WTC11 (cell line): ENCODE measurements at places on chromosomes 4 and X.

GRCh38 chr4:139629436-139630125 is 36.0 kb upstream of the MGST2 start:
- no peak overlapping the region for H3K27ac ChIP-seq
- H3K36me3 ChIP-seq = no peaks in the 10 kb centered on the region
- H3K27me3 ChIP-seq = peaks cover 98% of the 10 kb centered on the region
- no peak for DNase-seq

DNA sequence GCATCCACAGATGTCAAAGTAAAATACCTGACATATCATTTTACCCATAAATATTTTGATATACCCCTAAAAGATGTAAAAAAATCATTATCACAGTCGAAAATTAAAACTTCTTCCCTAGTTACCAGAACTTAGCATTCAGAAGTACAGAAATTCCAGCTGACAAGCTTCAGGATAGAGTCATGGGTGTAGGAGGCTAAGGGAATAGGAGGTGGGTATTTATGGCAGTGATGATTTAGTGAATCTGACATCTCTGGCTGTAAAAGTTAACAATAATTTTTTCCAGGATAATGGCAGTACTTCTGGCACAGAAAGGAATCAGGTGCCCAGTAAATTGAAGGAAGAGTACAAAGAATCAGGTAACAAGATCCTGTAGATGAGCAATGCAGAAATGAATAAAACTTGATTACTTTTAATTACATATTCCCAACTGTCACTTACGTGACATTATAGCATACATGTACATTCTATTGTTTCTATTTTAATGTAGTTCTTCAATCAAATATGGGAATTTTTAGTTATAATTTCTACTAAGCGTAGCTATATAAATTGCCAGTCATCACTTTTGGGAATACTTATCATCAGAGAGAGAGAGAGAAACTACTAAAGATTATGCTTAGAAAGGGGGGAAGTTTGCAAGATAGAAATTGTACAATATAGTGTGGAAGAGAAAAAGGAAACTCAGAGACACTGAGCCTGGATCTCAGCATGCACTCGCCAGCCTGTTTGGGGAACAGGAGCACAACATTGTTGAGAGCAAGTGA is 143.4 kb downstream of the TMEM144 start:
- no peaks in the 10 kb centered on the region for H3K27me3 ChIP-seq
- H3K36me3 ChIP-seq = no peaks in the 10 kb centered on the region; the same call in 1 of the 2 replicates
- no peak overlapping the region for H3K4me3 ChIP-seq
- no peak overlapping the region; the same call in 1 of the 2 replicates for H3K27ac ChIP-seq
- peaks cover 9% of the 10 kb centered on the region for H3K4me1 ChIP-seq

- no peaks in the 10 kb centered on the region for H3K36me3 ChIP-seq
- no peak for DNase-seq
- peaks cover 8% of the 10 kb centered on the region for H3K27me3 ChIP-seq
- H3K27ac ChIP-seq = no peak overlapping the region
These were observed 39.9 kb upstream of the XAGE1B start for GRCh38 chrX:52556741-52557140.

DNA sequence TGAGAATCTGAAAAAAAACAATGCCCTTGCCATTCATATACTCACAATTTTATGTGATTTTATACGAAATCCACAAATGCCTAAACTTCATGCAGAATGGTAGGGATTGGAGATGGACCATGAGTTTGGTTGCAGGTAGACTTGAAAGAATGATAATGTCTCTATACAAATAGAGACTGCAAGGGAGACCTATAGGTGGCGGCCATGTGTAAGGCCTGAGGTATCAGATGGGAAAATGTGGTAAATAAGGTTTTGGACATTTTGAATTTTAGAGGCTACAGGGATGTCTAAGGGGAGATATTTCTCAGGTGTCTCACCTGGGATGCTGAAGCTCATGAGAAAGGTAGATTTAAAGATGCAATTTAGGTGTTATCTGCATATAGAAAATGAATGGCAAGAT is 78.0 kb downstream of the GABRB1 start:
- no peaks in the 10 kb centered on the region for H3K4me1 ChIP-seq
- no peak for DNase-seq
- H3K27me3 ChIP-seq = 0 out of 2 replicates have a peak, but pooled peaks cover 4% of the 10 kb centered on the region
- no peak overlapping the region for H3K4me3 ChIP-seq
- H3K36me3 ChIP-seq = no peaks in the 10 kb centered on the region

DNA sequence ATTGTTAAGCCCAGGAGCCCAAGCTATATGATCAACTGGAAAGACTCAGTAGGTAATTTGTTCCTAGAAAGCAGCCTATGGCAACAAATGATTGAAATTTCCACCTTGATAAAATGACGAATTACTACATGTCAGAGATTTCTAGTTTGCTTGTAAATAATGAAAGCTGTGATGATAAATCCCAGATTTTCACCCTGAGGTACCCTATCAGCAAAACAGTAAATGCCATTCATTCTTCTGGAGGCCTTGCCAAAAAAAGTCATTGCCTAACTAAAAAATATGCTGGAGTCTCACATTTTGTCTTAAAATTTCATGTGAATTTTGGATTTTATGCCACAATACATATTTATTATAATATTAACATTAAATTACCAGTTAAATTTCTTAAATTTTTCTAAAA is 71.3 kb downstream of the PPEF2 start:
- H3K4me1 ChIP-seq = peaks cover 29% of the 10 kb centered on the region
- H3K36me3 ChIP-seq = peaks cover 11% of the 10 kb centered on the region
